ENCODE measurements at places on chromosomes 5 and 9.
A peak's percentile ranks its signal among the peaks of the same experiment; 100 is the strongest.

DNA sequence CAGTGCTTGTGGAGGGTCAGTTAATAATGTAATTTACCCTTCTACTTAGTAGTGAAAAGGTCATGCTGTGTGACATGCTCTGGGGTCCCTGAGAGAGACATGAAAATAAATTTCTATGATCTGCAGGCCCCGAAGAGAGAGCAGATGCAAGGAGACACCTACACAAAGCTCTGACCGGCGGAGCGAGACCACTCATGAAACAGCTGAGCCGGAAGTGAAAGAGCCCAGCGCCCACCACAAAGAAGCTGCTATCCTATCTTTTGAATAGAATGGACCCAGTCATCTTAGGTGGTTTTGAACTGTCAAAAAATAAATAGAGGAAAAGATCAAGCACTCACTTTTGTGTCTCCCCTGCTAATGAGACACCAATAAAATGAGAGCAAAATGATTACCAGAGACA lies 190.0 kb downstream of the MED10 start:
- DNase-seq, result no peak

DNA sequence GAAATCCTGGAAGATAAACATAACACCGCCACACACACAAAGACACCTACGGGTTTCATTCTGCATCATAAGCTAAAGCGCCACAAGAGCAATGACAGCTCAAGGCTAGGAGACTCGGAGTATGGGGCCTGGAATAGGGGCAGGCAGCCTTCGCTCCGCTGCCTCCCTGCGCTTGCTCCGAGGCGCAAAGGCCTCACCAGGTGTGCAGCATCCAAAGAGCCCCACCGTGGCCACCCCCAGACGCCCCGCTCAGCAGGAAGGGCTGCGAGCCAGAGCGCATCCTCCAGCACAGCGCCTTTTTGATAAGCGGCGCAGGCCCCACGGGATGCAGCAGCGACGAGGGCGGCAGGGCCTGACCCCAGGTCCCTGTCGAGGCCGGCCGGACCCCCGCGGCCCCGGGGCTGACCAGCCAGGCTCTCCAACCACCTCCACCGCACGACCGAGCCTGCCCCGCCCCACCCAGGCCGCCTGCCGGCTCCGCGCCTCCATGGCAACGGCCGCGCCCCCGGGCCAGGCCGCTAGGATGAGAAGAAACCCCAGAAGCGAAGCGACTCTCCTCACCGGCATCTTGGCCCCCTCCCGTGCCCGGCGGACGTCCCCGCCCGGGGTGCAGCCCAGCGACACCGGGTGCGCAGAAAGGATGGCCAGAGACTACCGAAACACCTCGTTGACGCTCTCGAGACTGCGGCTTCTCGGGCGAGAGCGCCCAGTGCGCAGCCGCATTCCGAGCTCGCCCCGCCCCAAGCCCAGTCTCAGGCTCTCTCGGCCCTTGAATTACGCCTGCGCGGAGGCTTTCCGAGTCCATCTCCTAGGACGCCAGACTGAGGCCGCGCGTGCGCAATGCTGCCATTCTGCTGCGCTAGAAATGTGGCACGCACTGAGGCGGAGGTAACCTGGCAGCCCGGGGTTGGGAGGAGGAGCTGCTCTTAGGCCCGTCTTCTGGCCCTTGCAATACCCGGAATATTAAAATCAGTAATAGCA lies at the start of gene KIF3A:
Gene KIF3A, minus strand, starts transcription at position 694 of the 981 bp plus-strand sequence. Its CDS starts 127 bp downstream, at position 567.
- peak; percentile 98 for DNase-seq

DNA sequence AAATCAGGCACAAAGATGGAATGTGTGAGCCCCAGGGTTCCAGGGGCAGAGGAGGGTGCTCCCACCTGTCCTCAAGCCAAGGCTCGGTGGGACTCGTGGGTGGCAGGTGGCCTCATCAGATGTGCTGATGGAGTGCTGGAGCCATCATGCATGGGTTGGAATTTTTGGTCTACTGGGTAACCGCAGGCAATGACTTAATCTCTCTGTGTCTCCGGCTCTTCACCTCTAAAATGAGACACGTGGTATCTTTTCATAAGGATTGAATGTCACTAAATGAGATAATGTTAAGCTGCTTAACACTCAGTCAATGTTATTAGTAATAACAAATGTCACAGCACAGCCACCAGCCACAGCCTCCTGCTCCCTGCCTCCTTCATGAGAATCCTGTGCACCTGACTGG lies 245.5 kb downstream of the HSPA4 start:
- no peak for DNase-seq

DNA sequence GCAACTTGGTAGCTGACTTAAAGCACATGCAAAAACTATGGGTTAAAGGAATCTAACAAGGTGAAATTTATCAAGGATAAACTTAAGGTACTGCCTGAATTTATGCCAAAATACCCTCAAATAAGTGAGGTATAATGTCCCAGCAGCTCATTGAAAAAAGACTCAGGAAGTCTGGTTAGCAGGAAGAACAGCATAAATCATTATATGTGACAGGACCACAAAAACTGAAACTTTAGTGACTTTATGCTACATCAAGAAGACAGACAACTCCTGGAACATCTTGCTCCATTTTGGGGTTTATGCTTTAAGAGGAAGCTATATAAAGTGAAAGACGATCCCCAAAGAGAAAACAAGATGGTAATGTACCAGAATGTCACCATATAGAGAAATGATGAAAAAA lies 282.4 kb upstream of the ZNF462 start:
- DNase-seq, result no peak

GRCh38 chr5:430214-430925 lies 12.6 kb upstream of the EXOC3 start:
- no peak for DNase-seq

DNA sequence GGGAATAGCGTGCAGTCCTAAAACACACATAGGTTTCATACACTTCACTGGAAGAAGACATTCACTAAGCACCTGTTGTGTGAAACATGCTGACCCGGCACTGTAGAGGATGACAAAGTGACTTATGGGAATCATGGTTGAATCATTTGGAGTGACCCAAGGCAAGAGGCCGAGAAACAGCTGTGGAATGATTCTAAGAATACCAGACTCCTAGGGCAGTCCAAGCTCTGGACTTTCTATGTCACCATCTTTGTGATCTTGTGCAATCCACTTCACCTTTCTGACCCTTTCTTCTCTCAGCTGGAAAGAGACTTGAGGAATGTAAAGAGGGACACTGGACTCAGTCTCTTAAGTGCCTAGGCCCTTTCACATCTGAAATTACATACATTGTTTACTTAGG lies 13.1 kb downstream of the MSANTD3 start:
- DNase-seq, result no peak

DNA sequence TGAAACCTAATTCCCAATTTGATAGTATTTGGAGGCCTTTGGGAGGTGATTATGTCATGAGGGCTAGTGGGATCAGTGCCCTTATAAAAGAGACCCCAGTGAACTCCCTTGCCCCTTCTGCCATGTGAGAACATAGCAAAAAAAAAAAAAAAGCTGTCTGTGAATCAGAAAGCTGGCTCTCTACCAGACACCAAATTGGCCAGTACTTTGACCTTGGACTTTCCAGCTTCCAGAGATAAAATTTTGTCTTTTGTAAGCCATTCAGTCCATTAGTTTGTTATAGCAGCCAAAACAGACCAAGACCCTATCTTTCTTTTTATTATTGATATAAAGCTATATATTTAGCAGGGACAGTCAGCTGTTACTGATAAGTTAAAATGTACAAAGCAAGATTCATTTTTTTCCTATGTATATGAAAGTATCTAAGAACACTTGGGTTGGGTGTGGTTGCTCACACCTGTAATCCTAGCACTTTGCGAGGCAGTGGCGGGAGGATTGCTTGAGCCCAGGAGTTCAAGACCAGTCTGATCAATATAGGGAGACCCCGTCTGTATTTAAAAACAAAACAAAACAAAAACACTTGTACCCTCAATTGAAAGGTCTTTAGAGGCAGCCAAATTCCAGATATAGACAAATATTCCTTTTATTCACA lies 8.1 kb upstream of the C5orf24 start:
- no peak for DNase-seq

GRCh38 chr5:67805666-67806348 lies 409.7 kb upstream of the PIK3R1 start:
- no peak for DNase-seq

DNA sequence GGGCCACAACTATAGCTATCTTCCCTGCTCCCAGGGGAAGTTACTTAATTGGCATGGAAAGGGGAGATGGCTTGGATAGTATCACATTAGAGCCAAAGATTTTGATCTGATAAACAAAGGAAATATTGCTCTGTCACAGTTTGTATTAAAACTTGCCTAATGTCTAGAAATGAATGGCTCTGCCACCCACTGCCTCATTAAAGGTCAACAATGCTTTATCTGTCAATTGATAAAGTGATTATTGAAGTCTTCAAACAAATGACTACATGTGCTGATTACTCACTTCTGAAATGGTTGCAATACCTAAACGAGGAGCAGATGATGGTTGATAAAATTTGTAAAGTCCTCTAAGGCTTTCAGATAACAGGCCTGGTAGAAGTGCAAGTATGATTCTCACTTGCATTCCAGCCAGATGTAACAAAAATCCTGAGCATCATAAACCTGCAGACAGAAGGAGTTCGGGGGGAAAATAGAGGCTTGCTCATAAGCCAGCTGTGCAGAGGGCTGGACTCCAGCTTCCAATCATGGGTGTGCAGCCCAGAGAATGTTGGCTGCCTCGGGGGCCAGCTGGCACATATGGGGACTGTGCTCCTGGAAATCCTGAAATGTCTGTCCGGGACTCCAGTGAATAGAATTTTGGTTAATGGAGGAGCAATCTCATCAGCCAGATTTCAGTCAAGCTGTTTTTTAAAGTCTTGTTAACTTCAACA lies 200.5 kb upstream of the SLC27A6 start:
- DNase-seq, result no peak

DNA sequence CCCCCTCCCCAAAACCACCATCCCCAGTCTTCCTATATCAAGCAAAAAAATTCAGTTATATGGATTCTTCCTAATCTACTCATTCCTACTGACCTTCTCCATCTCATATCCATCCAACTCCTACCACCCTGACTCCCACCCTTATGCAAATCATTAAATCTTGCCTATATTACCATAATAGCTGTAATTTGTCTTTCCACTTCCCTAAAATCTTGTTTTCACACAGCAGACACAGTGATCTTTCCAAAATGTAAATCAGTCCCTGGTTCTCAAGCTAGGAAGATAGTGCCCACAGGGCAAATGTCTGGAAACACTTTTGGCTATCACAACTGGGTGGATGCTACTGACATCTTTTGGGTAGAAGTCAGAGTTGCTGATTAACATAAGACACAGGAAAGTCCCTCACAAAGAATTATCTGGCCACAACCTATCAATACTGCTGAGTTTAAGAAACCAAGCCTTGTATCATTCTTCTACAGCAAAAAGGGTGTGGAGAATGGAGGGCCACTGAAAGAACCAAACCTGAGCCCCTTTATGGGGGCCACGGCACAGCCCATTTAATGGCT lies 1.4 kb downstream of the SRA1 start:
- DNase-seq, result no peak

DNA sequence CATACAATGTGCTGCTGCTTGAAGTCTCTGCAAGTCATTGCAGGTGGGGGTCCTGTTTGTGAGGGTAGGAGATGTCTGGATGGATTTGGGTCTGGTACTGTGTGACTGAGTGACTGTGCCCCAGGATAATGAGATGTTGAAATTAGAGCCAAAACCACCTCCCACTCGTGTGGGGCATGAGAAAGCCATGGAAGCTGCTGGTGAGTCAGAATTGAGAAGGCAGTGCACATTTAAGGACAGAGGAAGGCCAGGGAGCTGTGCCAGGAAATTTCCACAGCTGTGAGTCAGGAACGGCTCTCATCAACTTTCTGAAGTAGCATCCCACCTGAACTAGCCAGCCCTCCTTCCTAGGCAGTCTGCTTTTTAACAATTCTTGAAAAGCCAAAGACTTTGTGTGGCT lies 229.8 kb downstream of the DRD1 start:
- no peak for DNase-seq

DNA sequence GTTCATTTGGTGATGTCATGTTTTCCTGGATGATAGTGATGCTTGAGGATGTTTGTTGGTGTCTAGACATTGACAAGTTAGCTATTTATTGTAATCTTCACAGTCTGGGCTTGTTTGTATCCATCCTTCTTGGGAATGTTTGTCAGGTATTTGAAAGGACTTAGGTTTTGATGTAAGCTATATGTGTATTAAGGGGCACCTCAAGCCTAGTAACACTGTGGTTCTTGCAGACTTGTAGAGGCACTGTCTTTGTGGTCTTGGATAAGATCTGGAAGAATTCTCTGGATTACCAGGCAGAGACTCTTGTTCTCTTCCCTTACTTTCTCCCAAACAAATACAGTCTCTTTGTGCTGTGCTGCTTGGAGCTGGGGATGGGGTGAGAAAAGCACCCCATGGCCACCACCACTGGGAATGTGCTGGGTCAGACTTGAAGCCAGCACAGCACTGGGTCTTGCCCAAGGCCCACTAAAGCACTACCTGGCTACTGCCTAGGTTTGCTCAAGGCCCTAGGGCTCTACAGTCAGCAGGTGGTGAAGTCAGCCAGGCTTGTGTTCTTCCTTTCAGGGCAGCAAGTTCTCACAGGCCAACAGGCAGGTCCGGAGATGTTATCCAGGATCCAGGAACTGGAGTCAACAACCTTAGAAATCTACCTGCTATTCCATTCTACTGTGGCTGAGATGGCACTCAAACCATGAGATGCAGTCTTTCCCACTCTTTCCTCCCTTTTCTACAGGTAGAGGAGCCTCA lies 49.3 kb upstream of the GNA14 start:
- no peak for DNase-seq

- DNase-seq, result no peak
Measured at GRCh38 chr5:65811885-65812284, 89.9 kb downstream of the NLN start.

DNA sequence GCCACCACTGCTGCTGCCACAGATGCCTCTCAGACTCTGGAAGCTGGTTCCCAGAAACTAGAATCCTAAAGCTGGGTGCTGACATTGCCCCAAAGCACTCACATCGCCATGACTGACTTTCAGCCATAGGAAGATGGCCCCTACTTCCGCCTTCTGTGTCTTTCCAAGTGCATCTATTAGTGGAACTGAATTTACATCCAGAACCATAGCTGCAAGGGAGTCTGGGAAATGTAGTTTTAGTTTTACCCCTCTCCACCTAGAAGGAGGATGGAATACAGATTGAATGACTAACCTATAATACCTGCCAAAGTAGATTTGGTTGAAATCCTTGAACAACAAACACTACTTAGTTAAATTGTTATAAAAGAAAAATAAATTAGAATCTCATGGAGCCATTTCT lies 118.8 kb downstream of the RASGRF2 start:
- no peak for DNase-seq
